GM19239 (cell line): ENCODE measurements at places on chromosomes 12 and 14.

- no peak for DNase-seq
Observed at GRCh38 chr12:124930586-124930985, 16.1 kb upstream of the UBC start.

- no peak for DNase-seq
Observed at GRCh38 chr12:123723011-123723410, 10.9 kb downstream of the ATP6V0A2 start.

DNA sequence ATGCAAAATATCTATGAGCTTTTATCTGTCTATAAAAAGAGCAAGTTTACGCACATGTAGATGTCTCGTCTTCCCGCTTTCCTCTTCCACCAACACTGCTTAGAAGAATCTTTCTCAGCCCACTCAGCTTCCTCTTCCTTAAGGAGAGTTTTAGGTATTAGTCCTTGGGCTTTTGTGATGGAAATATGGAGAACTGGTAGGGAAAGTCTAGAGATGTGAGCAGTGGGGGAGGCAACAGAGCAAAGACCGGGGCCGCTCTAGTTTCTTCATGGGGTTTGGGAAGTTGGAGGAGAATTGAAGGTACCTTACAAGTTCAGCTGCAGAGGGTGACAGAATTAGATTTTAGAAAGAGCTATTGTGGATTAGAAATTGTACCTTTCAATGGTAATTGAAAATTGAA, 56.3 kb upstream of the CPNE8 start:
- DNase-seq, result no peak

DNA sequence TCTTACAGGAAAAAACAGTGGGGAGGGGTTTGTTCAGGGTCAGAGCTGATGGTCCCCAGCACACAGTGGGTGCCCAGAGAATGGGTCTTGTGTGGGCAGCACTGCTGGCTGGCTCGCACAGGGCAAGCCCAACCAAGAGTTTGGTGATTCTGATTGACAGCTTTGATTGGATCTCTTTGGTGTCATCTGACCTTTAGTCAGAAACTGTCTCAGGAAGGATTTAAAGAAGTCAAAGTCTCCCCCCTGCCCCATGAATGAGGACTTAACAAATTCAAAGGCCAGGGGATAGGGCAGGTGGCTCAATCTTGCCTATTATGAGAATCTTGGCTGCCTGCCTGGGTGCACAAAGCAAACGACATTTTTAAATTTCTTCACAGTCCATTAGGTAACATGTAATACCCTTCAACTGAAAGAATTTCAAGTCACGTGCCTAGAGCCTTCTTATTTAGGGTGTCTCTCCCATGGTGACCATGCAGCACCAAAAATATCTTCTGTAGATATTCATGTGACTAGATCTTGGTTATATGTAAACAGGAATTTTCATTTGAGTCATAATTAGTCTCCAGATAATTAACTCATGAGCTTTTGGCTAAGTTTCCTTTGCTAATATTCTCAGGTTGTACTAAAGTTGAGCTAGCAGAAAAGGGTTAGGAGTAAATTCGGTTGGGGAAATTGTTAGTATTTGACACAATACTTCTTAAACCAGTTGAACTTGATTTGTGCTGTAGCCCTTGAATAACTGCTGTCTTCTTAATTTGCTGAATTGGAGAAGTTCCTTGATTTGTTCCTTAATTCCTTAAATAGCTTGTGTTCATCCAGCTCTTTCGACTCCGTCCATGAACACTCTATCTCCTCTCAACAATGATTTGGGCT, 54.5 kb upstream of the HECTD1 start:
- no peak for DNase-seq

DNA sequence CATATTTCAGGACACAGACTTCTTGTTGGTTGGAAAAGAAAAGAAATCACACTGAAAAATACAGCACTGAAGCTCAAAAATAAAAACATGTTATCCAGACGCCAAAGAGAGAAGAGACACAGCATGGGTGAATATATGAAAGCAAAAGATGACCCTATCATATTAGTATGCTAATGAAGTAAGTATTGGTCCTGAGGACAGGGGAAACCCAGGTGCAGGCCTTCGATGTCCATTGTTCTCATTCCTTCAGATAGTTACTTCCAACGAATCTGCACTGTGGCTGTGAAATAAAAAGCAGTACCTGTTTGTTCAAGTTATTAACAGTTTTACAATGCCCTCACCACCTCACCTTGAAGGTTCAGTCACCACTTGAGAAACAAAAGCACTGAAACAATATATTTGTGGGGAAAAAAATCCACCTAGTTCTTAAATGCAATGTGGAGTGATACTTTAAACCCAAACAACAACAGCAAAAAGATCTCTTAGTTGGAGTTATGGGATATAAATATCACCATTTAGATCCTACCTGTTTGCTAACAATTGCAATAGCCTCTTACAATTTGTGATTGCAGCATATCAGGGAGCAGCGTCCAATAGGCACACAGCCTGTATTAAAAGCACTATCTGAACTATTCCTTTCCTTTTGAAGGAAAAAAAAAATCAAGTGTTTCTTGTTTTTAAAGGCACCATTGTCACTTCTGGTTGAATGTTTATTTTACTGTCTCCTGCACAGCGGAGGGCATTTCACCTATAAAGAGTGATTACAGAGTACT, 188.1 kb downstream of the BCAT1 start:
- no peak for DNase-seq

GRCh38 chr14:34088914-34089313, 138.0 kb upstream of the EGLN3 start:
- no peak for DNase-seq

GRCh38 chr12:4153343-4153892, 120.1 kb upstream of the CCND2 start:
- DNase-seq, result no peak

- no peak for DNase-seq
Observed at GRCh38 chr14:69013943-69014782, 35.1 kb upstream of the ACTN1 start.

- no peak for DNase-seq
Observed at GRCh38 chr12:65497660-65498059, 219.2 kb downstream of the MSRB3 start.

DNA sequence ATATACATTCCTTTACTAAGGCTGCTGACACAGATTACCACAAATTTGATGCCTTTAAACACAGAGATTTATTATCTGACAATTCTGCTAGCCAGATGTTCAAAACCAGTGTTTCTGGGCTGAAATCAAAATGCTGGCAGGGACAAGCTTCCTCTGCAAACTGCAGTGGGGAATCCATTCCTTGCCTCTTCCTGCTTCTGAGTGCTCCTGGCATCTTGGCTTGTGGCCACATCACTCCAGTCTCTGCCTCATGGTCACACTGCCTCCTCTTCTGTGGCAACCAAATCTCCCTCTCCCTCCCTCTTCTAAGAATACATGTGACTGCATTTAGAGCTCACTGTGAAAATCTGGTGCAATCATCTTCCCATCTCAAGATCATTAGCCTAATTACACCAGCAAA, 235.7 kb downstream of the TTC8 start:
- DNase-seq, result no peak

DNA sequence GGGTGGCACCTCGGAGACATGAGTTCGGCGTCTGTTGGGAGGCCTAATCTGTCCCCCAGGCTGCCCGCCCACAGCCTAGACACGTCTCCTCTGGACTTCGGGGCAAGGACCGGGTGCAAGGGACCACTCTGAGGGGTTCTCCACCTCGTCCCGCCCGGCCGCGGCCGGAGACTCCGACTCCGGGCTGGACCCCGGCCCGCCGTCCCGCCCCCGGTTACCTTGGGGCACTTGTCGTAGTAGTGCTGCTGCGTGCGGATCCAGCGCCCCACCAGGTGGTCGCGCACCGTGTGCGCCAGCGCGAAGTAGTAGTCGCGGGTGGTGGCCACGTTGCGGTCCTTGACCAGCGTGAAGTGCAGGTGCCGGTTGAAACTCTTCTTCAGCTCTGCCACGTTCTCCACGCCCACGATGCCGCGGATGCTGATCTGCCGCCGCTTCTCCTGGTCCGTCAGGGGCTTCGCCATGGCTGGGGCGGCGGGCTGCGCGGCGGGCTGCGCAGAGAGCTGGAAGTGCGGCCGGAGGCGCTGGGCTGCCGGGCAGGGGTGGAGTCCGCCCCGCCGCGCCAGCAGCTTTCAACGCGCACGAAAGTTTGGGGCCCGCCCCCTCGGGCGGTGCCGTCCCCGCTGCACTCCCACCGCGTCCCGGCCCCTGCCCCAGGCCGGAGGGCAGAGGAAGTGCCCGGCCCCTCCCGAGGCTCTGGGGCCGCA, at the start of gene PYGL:
Gene PYGL, minus strand, starts transcription at position 541 of the 704 bp plus-strand sequence. Its CDS starts 80 bp downstream, at position 461.
- peak; percentile 37 for DNase-seq

GRCh38 chr12:109625131-109625559, 51.6 kb downstream of the MVK start:
- DNase-seq, result no peak

GRCh38 chr14:61395115-61395725, 73.8 kb downstream of the PRKCH start:
- no peak for DNase-seq

DNA sequence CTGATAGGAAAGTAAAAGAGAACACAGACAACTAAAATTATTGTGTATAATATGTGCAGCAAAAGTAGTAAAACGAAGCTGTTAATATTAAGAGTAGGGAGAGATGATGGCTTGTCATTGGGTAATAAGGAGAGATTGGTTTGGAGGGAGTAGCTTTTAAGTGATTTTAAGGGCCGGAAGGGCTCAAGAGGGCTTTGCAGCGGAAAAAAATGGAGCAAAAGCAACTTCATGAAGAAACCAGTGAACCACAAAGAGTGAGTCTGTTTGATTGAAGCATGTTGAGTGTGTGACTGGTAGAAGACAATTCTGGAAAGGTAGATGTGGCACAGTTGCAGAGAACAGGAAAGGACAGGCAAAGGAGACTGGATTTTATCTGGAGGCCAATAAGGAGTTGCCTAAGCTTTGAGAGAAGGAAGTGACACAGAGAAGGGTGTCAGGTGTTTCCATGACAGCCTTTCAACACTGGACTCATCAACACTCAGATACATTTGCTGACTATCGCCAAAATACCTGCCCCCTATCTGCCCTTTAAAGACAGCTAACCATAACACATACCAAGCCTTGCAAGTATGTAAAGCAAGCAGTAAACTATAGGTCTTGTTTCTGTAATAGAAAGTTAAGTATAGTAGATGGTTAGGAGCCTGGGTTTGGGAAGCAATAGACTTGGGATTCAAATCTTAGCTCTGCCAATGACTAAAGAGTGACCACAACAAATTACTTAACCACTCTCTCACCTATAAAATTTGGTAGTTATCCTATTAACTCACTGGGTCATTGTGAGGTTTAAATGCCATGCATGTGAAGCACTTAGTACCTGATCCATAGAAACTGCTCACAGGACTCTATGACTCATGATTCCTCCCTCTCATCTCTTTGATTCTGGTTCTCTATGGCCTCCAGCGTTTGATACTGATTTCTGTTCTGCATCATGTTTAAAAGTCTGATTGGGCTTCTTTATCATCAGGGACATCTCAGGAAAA, 117.3 kb upstream of the LMNTD1 start:
- DNase-seq, result no peak

- no peak for DNase-seq
Observed at GRCh38 chr12:27936196-27936595, 36.3 kb downstream of the PTHLH start.
